Mammary epithelial cell (primary cell): ENCODE measurements at places on chromosomes 2 and 18. TPM values are rescaled to one million over a fixed set of nuclear protein-coding genes. Genes with fewer than 3 reads are reported as not detected.

The FAM237A gene
- total RNA-seq = not detected in 2 replicates

The LRP2 gene
- total RNA-seq = not detected

- DNase-seq = no peak
These were observed 74.7 kb upstream of the TEX51 start for GRCh38 chr2:126823951-126824350.

DNA sequence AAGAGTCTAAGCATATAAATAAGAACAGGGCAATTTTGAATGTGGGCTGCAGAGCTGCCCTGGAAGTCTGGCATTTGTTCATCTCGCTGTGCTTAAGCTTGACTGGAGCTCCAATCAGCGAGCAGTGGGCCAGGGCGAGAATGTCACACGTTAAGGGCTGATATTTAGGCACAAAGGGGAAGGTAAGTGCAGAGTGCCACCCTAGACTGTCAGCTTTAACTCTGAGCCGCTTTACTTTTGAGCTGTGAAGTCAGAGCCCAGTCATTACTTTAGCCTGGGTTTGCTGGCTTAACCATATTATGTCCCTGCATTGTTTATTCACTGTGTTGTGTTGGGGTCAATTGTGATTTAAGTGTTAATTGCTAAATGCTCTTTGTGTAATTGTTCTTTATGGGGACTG is 236.1 kb upstream of the SIX3 start:
- DNase-seq = no peak

- no peak for DNase-seq
These were observed 54.9 kb downstream of the ZCCHC2 start for GRCh38 chr18:62577765-62578164.

DNA sequence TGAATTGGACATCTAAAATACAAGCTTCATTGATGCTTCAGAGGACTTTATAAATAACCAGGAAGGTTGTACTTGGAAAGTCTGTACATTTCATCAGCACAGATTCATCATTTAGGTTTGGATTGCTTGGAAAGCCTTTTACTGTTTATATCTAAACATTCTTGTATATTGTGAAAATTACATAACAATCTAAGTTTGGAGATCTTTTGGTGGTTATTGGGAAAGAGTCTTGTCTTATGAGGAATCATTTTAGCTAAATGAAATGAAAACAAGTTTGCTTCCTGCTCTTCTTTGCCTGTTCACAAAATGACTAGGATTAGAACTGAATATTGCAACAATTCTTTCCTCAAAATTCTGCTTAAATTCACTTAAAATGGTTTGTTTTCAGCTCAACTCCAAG is 79.3 kb downstream of the ABI2 start:
- DNase-seq = no peak

GRCh38 chr2:24352664-24353063 is 7.7 kb downstream of the ITSN2 start:
- DNase-seq = no peak

GRCh38 chr2:166332106-166332505 is 43.6 kb downstream of the SCN9A start:
- DNase-seq = no peak

- no peak for DNase-seq
These were observed 47.6 kb upstream of the PTH2R start for GRCh38 chr2:208358758-208359631.

DNA sequence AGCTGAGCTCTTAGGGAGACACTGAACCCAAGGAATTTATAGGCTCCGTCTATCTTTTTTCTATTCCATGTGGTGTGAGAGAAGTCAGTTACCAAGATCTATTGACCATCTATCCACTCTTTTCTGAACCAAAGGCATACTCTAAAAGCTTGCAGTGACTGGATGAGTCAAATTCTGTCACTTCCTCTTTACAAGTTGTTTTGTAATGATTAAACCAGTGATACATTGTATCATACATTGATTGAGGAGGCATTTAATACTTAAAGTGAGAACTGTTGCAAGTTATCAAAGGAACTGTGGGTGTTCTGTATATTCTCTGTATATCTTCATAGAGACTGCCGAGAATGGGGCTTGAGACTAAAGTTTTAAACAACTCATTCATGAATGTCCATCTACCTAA is 188.8 kb downstream of the CAMKMT start:
- peak; percentile 27 for DNase-seq

DNA sequence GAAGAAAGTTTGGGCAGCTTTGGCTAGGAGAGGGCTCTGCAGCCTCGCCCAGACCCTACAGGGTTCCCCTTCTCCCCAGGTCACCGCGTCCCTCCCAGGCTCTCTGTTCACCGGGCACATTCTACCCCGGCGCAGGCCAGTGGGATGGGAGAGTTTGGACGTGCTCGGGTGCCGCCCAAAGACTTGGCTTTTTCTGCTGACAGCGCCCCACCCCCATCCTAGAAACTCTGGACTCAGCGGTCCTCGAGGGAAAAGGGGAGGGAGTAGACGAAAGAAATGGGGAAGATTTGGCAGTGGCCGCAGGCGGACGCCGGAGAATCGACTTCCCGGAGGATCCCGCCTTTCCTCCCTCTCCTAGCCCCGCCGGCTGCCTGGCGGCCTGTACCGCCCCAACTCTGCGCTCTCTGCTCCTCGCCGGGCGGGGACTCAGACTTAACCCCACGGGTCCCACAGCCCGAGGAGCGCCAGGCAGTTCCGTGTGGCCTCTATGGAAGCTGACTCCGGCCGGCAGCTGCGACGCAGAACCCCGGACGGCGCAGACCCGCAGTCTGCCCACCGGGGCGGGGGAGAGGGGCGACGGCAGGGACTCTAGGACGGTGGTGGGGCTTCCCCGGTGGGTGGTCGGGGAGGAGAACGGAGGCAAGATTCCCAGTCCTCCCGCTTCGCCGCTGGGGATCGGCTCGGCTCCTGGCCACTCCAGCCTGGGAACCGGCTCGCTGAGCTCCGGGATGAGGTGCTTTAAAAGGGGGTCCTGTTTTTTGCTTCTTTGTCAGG is 863 bp upstream of the SIX2 start:
- peak; percentile 51 for DNase-seq
